NT2/D1 (cell line): ENCODE measurements at places on chromosomes 4 and X.

- DNase-seq: no peak
These were observed 1.4 kb downstream of the THOC2 start for GRCh38 chrX:123731258-123731986.

- DNase-seq: no peak
These were observed 103.1 kb upstream of the BMP3 start for GRCh38 chr4:80927420-80927819.

- no peak for DNase-seq
These were observed 91.2 kb downstream of the COX7B2 start for GRCh38 chr4:46817806-46818205.

DNA sequence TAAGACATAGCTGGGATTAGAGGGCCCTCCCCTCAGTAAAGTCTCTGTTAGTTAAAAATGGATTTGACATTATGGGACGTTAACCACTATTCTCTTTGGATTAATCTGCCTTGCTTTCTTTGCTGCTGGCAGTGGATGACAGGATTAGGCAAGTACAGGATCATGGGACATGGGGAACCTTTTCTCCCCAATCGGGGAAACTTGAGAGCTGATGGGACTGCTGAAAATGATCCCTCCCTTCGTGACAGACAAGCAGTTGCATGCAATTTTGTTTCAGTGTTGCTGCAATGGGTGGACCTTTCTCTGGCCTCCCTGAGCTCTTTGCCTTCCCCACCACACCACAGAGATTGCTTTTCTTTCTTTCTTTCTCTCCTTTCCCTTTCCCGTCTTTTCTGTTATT lies 120.2 kb upstream of the BANK1 start:
- DNase-seq: no peak

GRCh38 chr4:37837446-37837845 lies 11.0 kb downstream of the PGM2 start:
- DNase-seq: no peak

GRCh38 chr4:48904101-48904500 lies 2.5 kb downstream of the OCIAD2 start:
- no peak for DNase-seq

GRCh38 chrX:43581888-43582539 lies 74.1 kb upstream of the MAOA start:
- no peak for DNase-seq

- DNase-seq: no peak
These were observed 185.6 kb downstream of the BCOR start for GRCh38 chrX:39912126-39912525.

DNA sequence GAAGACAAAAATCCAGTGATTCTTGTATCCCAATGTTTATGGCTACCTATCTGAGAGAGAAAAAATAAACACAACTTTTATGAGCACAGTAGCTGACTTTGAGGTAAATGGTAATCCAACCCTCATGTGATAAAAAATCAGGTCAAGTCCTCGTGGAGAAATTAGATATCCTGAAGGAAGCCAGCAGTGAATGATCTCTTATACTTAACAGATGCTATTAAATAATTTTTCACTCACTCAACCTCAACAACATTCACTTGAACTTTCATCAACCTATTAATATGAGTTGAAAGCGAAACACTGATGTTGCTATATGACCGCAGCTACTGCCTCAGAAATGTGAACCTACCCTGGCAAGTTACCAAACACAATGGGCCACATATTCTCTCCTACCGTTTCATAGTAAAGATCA lies 105.4 kb downstream of the GPC3 start:
- DNase-seq: no peak

- DNase-seq: no peak
These were observed 119.3 kb downstream of the ADAMTS3 start for GRCh38 chr4:72449705-72450104.

- no peak for DNase-seq
These were observed 191.7 kb upstream of the GPC4 start for GRCh38 chrX:133606990-133607389.

GRCh38 chr4:166134285-166134684 lies 261.2 kb downstream of the TLL1 start:
- DNase-seq: no peak

DNA sequence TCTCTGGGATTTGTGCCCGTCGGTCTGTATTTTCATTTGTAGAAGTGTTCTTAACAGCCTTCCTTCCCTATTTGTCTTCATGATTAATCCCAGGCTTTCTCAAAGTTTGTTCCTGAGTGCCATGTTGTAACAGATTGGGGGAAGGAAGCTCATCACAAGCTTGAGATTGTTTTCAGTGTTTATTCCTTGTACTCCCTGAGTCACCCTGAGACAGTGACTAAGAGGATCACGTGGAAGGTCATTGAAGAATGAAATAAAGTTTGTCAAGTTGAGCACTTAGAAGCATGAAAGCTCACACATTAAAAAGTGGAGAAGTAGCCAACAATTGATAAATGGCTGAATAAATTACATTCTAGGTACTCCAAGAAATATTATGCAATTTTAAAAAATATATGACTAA lies 153.5 kb upstream of the FAM241A start:
- DNase-seq: no peak

- no peak for DNase-seq
These were observed 57.3 kb upstream of the ZNF157 start for GRCh38 chrX:47313056-47313455.

GRCh38 chr4:83285055-83285407 lies 433 bp upstream of the COQ2 start:
- DNase-seq: no peak

DNA sequence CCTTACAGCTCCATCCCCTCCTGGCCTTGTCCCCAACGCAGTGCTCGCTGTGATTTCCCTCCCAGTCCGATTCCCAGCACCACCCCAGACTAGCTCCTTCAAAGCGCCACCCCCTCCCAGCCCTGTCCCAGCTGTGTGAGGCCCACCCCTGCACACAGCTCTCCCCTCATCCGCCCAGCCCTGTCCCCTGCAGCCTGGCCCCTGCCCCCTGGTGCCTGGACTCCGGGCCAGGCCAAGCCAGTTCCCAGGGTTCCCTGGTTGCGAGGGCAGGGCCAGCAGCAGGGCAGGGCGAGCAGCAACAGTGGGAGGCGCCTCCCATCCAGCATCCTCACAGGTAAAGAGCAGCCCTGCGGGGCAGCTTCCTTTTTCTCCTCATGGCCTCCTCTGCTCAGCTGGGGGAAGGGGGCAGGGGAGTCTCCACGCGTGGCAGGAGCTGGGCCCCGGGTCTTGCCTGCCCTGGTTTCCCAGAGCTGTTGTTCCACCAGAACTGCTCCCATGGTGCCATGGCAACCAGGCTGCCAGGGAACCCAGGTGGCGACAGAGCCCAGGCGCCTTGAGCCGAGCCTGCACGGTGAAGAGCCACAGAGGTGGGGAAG lies 24.8 kb downstream of the IQSEC2 start:
- no peak for DNase-seq

GRCh38 chr4:26531491-26532116 lies 41.3 kb upstream of the CCKAR start:
- no peak for DNase-seq

GRCh38 chr4:75016472-75016871 lies 83.6 kb downstream of the PARM1 start:
- no peak for DNase-seq

GRCh38 chrX:76971393-76972376 lies 475.5 kb upstream of the FGF16 start:
- DNase-seq: no peak

GRCh38 chr4:165472943-165473676 lies 94.3 kb downstream of the CPE start:
- no peak for DNase-seq

GRCh38 chr4:23038626-23039491 lies 346.1 kb downstream of the GBA3 start:
- DNase-seq: no peak

- no peak for DNase-seq
These were observed 335.3 kb downstream of the PABPC4L start for GRCh38 chr4:133866328-133866699.

DNA sequence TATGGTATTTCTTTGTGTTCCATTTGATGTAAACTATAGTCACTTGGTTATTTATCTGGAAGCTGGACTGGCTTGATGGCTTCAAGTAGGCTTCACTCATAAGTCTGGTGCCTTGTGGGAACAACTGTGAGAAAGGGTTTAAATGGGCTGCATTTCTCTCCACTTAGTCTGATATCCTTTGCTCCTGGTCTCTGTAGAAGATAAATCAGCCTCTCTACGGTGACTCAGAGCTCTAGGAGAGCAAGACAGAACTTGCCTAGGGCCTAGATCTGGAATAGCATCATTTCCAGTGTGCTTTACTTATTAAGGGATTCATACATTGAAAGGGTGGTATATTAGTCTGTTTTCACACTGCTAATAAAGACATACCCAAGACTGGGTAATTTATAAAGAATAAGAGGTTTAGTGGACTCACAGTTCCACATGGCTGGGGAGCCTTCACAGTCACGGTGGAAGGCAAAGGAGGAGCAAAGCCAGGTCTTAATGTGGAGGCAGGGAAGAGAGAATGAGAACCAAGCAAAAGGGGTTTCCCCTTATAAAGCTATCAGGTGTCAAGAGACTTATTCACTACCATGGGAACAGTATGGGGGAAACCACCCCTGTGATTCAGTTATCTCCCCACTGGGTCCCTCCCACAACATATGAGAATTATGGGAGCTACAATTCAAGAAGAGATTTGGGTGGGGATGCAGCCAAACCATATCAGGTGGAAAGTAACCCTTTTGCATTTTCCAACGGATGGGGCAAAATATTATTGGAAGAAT lies 1746.4 kb upstream of the PCDH7 start:
- no peak for DNase-seq

DNA sequence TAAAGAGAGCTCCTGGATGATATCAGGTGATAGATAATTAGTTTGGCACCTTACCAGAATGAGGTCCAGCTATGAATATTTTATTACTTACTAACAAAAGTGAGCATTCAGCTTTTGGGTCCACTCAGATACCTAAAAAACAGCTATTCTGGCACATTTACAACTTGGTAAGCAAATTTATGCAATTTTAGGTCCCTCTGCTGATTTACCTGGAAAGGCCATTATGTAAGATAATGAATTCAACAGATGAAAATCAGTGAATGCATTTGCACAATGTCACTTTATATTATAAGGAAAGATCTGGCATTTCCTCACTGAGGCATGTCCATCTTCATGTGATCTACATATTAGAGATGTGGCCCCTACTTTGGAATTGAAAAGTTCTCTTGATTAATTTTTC lies 517.0 kb downstream of the SPRY1 start:
- no peak for DNase-seq

GRCh38 chr4:110480031-110480549 lies 4.1 kb downstream of the ENPEP start:
- no peak for DNase-seq

DNA sequence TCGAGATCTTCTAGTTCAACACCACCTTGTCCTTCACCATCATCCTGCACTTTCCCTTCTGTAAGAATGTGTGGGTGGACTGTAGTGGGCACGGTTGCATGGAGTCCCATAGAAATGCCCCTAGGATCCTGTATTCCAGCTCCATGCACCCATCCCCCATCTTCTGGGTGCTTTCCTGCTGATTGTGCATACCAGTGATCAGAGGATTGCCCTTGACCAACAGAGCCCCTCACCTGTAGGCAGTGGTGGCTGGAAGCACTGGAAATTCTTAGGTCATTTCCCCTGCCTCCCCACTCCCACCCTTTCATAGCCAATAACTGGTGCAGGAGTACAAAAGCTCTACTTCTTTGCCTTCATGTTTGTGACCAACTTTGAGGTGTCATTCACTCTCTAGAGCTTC lies 213.4 kb upstream of the ARSJ start:
- no peak for DNase-seq

GRCh38 chr4:136383082-136383481 lies 1149.2 kb downstream of the PCDH18 start:
- no peak for DNase-seq

DNA sequence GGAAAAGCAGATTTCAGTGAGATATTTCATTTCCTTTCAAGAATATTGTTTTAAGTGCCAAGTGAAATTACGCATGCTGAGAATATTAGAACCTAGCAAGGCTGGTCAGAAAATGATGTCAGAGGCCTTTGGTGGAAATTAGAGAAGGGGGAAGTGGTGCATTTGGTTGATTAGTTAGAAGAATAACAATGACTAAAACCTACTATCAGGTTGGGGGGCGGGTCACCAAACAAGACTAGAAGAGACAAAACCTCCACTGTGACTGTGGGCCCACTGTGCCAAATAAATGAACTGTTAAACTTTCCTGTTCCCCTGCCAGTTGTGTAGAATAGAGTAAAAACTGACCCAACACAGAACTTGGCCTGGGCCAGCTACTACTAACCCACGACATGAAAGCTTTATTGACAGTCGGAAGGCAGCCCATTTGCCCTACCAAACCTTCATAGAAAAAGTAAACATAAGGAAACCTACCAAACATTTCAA lies 2.9 kb downstream of the RAPGEF2 start:
- DNase-seq: no peak

DNA sequence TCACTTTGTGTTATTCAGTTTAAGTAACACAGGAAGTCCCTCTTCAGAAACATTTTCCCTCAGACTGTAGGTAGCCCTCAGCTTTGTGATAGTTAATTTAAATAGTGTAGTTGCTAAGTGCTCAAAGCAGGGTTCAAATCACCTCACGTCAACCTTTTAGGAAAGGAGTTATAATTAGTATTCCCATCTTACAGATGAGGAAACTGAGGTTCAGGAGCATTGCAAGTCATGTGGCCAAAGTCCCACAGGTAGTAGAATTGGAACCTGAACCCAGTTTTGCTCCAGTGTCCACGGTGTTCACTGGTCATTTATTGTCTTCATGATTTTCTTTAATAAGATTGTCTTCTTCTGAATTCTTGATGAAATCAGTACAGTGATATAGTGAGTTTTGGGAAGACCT lies 4.3 kb upstream of the DCHS2 start:
- no peak for DNase-seq

DNA sequence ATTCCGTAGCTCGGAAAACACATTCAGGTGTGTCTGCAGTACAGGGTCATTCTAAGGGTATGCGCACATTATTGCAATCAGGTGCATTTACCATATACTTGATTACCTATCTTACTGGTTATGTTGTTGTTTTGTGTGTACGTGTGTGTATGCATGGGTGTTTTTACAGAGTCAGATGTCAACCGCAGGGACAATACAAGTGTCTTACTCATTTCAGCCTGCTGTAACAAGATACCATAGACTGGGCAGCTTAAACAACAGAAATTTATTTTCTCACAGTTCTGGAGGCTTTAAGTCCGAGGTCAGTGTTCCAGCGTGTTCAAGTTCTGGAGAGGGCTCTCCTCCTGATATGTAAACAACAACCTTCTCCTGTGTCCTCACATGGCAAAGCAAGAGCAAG lies 316.7 kb downstream of the DMD start:
- DNase-seq: no peak

GRCh38 chrX:110403441-110404238 lies 45.0 kb downstream of the RTL9 start:
- DNase-seq: no peak

- DNase-seq: peak; percentile 5
These were observed at the start of gene NWD2 for GRCh38 chr4:37244583-37245390. Gene NWD2, plus strand, starts transcription at chr4:37244743. Its CDS starts 325 bp downstream, at chr4:37245068.

- no peak for DNase-seq
These were observed 400.6 kb upstream of the NR3C2 start for GRCh38 chr4:148842843-148843242.

GRCh38 chr4:142404191-142404611 lies 441.9 kb downstream of the INPP4B start:
- no peak for DNase-seq

GRCh38 chrX:69045616-69046345 lies 119.5 kb downstream of the PJA1 start:
- no peak for DNase-seq
